ENCODE measurements at places on chromosomes 5 and 9.

DNA sequence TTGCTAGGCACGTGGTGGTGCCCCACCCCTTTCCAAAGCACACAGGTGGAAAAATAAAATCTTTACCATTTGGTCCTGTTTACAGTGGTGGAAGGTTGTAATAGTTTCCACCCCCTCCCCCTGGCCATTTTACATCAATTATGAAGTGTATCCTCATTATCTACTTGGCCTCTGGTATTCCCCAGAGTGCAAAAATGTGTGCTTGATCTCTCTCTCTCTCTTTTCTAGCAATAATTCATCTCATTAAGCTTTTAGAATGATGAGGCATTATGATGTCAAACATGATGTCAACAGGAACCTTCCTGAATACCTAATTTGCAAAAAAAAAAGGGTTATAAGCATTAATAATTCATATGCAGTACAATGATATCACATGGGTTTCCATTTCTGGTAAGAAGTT is 3.1 kb downstream of the PDE8B start:
- DNase-seq, result no peak

DNA sequence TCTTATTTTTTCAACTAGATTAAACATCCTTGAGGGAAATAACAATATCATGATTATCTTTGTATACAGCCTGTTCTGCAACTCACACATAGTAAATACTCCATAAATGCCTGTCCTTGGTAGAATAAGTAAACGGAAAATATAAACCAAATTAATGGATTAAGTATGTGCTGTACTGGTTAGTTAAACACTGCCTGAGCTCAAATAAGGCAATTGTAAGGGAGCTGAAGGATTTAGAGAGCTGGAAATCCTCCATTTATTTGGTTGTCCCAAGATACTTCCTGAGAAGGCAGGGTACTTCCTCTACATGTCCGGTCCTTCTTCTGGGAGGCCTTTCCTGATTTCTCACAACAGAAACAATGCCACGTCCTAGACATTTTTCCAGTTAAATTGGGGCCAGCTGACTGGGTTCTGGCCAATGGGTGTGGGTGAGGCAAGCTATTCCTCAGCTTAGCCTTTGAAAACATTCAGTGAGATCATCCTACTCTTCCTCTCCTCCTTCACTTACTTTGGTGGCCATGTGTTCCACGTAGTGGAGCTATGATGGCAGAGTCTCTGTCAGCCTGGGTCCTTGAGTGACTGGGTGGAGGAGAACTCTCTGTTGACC is 8.5 kb upstream of the C1QTNF3 start:
- DNase-seq, result no peak

DNA sequence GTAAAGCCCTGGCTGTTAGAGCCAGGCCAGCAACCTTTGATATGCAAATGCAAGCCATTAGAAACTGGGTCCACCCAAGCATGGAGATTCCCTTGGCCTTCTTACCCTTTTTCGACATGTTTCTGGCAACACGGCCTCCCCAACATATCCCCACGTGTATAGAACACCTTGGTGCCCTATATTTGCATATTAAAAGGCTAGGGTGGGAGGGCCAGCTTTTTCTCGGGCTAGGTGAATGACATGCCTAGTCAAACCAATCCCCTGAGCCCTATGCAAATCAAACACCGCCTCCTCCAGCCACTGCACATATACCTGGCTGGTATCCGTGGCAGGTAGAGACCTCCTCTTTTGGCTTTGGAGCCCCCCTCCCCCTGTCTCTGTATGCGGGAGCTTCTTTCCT is 55.6 kb upstream of the ZFR start:
- no peak for DNase-seq

- DNase-seq, result no peak
Measured at GRCh38 chr5:66903218-66903617, 293.4 kb downstream of the CD180 start.

DNA sequence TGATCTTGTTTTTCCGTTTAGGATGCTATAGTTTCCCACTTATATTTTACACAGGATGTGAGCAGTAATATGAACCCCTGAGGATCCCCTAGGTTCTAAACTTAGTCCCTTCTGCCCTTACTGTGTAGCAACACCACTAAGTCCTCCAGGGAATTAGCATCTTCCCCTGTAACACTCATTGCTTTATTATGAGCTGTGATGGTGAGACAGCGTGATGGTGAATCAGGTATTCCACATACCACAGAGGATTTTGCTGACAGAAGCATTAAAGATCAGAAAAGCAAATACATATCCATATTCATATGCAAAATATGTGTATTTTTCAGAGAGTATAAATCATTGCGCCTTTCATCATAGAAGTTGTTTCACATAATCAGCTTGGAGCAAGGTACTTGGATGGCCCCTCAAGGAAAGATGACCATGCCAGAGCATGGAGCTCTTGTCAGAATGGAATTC is 317.0 kb downstream of the ICE1 start:
- DNase-seq, result no peak

DNA sequence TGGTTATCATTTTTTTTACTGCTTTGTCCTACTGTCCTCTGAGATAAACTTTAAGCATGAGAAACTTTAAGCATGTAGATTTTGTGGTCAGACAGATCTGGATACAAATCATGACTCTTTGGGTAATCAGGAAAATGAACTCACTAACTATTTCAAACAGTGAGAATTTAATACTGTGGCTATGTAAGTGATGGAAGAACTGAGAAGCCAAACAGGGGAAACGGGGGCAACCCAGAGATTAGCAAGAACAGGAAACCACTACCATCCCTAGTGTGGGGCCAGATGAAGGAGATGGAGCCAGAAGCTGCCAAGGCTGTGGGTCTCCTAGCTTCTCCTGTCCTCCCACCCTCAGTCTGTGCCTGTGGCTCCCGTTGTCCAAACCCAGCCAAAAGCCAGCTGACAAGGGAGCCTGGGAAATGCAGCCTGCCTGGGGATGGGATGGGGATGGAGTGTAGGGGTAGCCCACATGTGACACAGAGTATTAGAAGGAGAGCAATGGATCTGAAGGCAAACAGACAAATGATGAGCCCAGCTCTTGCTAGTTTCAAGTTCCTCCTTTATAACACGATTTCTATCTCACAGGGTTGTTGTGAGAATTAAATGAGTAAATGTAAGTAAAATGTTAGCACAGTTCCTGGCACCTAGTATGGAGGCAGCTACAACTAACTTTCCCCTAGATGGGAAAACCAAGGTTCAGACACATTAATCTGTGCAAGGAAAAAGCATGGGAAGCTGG is 27.7 kb upstream of the CDC23 start:
- no peak for DNase-seq

DNA sequence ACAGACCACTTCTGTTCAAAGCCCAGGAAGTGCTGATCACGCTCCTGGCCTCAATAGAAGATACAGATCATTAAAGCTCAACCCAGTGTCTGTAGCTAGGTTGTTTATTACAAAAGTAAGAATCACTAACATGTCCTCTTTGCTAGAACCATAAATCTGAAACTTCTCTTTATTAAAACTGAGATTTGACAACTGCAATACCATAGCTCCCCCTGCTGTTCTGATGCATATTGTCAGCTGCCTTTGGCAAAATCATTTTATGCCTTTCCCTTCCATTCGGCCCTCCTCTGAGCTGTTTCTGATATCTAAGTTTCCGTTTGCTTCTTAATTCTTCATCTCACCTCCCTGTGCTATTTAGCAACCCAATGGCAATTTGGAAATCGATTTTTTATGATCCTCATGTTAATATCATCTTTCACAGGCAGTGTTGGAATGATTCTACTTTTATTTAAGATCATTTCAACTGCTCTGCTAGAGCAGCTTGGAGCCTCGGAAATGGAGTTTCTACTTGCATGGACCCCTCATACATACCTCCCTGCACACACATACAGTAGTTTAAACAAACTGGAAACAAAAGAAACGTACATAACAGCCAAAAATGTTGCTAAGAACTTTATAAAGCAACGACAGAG is 998.8 kb downstream of the MAT2B start:
- peak; percentile 73 for DNase-seq

DNA sequence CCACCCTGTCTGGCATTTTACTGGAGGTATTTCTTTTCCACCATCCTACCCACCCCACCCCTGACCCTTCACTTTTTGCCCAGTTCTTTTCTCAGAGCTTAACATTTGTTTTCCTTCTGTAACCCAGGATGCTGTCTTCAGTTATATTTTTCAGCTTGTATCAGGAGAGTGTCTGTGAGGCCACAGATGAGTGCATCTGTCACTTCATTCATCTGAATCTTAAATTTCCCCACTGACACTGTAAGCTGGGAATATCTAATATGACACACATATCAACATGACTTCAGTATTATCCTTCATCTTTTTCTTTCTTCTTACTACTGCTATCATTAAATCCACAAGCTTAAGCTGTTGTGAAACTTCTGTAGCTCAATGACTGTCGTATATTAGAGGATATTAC is 4.9 kb downstream of the MARCHF3 start:
- DNase-seq, result no peak

- DNase-seq, result no peak
Measured at GRCh38 chr5:153445875-153446579, 44.4 kb upstream of the GRIA1 start.

DNA sequence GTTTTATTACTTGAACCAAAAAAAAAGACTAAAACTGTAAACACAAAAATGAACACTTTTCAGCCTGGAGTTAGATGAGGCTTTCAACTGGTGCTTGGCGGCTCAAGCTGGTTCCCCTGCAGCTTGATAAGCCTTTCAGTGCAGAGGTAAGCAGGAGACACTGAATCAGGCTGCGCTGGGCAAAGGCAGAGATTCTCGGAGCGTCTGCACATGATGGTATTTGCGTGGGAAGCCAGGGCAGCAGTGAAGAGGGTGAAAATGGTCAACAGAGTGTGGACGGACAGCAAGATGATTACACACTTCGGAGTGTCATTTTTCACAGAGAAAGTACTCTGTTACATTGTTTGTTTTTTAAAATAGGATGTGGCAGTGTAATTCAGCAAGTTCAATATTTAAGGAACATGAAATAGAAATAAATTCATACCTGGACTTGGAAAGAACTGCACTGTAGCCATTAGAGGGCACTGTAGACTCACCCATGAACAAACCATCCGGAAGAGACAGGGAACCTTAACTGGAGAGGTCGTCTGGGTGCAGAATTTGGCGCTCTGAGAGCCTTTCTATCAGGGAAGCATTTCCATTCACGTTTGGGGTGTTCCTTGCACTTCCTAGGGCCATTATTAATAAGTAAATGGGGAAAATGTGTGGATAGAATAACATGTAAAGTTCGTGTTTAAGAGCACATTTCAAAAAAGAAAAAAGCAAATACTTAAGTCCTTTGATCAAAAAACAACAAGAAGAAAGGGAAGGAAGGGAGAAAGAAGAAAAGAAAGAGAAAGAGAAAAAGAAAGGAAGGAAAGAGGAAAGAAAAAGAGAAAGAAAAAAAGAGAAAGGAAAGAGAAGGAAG is 69.8 kb downstream of the ICE1 start:
- DNase-seq, result no peak

GRCh38 chr5:160506006-160507004 is 84.7 kb downstream of the PTTG1 start:
- DNase-seq, result no peak

GRCh38 chr5:94314460-94315131 is 303.8 kb downstream of the KIAA0825 start:
- no peak for DNase-seq

DNA sequence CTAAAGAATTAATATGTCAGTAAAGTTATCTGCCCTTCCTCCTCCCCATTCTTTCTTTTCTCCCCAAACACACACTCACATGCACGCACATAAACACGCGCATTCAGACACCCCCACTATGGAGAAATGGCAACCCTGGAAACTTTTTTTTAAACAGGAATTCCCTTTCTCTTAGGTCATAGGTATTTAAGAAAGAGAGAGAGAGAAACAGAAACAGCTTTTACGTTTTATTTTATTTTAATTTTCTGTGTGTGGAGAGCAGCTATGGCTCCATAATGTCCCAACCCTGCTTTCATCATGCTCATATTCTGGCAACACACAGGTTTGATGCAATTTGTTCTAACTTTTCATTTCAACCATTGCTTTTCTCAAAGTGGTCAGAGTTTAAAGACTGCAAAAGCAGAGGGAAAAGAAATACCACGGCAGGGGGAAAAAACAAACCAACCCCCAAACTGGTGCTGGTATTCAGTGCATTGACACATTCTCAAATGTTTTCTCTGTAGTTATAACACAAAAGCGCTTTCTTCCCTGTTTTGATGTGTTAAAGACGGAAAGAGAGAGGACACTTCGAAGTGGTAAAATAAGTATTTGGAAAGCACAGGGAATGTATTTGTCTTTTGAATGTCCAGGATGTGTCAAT is 126.0 kb upstream of the TMEM161B start:
- DNase-seq, result peak; percentile 2

GRCh38 chr9:108021096-108021710 is 531.6 kb upstream of the KLF4 start:
- no peak for DNase-seq

DNA sequence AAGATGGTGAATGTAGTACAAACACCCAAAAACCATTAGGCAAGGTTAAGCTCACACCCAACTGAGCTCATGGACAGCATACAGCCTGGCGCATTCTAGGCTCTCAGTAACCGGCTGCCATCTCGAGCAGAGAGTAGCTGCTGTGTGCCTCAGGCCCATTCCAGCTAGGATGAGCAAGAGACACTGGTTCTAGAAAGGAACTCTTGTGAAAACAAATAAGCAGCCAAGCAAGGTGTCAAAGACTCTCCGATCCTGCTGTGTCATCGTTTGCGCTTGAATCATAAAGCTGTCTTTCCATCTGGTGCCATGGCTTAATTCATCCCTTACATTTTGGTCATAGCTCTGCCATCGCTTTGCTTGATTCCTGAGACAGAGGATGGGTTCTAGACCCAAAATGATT is 135.4 kb upstream of the MSX2 start:
- no peak for DNase-seq

- DNase-seq, result no peak
Measured at GRCh38 chr5:87770016-87770570, 357.4 kb upstream of the CCNH start.

GRCh38 chr9:20437476-20437875 is 184.8 kb downstream of the MLLT3 start:
- DNase-seq, result no peak

- no peak for DNase-seq
Measured at GRCh38 chr5:87529486-87530076, 116.9 kb upstream of the CCNH start.

- no peak for DNase-seq
Measured at GRCh38 chr9:118701985-118702384, 667.2 kb downstream of the BRINP1 start.

DNA sequence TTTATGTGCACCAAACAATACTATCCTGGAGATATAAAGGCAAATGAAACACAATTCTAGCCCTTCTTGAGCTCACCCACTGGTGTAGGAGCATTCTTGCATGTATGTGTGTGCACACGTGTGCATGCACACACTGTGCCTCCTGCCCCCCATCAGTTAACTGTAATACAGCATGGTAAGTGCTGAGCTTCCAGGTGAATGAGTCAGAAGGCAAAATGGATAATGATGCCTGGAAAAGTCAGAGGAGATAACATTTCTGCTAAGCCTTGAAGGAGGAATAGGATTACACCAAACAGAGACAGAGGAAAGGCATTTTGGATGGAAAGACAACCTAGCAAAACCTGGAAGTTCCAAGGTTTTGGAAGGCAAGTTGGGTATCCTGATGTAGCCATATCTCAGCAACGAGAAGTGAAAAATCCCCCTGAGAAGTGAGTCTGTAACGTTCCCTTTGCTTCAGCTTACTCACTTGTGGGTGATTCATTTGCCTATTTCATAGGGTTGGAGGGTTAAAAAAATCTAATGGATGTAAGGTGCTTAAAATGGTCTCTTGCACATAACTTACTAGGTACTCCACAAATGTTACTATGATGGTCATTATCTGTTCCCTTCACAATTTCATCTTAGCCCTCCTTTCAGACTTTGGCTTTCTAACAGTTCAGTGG is 101.4 kb upstream of the STC2 start:
- no peak for DNase-seq
